Cortex of kidney (tissue), 1 donor: ENCODE measurements at places on chromosomes 4 and X.

DNA sequence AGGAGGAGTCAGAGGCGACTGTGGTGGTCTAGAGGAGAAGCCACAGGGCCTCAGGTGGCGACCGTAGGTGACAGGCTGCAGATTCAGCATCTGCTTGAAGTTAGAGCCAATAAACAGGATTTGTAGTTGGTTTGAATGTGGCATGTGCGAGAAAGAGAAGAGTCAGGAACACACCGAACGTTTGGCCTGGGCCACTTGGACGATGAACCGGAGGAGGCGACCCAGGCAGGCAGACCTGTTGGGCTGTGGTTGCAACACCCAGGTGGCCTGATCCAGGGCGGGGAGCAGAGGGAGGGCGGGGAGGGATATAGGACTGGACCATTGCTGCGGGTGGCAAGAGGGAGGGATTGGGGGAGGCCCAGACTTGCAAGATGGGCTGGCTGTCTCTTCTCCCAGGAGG, 10.0 kb upstream of the PSAPL1 start:
- no peak for DNase-seq

DNA sequence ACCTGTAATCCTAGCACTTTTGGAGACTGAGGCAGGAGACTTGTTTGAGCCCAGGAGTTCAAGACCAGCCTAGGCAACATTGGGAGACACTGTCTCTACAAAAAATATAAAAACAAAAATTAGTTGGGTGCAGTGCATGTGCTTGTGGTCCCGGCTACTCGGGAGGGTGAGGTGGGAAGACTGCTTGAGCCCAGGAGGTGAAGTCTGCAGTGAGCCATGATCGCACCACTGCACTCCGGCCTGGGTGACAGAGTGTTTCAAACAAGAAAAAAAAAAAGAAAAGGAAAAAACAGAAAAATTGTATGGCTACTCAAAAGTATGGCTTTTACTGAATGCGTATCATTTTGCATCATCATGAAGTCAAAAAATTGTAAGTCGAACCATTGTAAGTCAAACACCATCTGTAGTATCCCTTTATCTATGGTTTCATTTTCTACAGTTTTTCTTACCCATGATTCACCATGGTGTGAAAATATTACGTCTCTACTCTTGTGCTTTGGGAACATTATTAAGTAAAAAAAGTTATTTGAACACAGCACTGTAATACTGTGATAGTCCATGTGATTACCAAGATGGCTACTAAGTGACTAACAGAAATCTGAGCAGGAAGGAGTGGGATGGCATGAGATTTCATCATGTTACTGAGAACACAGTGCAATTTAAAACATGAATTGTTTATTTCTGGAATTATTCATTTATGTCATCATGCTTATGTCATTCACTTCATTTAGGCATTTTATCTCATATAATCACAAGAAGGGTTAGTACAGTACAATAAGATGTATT, 26.5 kb upstream of the MANBA start:
- DNase-seq = no peak

- no peak for DNase-seq
Measured at GRCh38 chr4:147965056-147965455, 233.2 kb downstream of the ARHGAP10 start.

DNA sequence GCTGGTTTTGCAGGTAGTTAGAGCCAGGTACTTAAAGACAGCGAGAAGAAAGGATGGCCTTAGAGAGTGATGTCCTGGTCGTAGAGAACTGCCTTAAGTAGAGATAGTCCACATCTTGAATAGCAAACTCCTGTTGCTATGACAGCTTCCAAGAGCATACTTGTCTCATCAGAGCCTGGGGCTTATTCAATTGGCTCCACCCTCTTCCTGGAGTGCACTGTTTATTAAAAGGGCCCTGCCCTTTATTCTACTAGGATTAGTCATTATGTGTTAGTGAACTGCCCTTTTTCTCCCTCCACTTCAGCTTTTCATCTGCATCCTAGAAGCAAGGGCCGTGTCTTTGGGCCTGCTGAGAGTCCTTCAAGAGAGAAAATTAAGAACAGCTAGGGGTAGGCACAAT, 94.5 kb upstream of the EOLA2 start:
- DNase-seq = no peak

GRCh38 chr4:19700992-19701391, 550.7 kb upstream of the SLIT2 start:
- DNase-seq = no peak

DNA sequence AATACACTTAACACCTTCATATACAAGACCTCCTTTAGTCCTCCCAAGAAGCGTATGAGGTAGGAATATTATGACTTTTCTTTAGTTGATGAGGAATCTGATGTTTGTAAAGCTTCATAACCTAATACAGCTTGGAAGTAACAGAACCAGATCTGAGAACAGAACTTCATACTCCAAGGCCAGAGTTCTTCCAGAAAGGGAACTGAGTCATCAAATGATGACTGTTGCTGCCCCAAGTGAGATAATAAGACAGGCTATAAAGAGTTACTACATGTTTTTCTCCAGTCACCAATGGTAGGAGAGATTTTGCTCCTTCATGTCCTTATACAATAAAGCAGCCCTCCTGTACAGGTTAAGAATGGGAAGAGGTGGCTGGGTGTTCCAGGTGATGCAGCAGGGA, 74.3 kb upstream of the ANXA3 start:
- no peak for DNase-seq

- no peak for DNase-seq
Measured at GRCh38 chrX:88903989-88904718, 157.1 kb downstream of the CPXCR1 start.

GRCh38 chr4:5399790-5400421, 308.5 kb downstream of the EVC2 start:
- DNase-seq = no peak

DNA sequence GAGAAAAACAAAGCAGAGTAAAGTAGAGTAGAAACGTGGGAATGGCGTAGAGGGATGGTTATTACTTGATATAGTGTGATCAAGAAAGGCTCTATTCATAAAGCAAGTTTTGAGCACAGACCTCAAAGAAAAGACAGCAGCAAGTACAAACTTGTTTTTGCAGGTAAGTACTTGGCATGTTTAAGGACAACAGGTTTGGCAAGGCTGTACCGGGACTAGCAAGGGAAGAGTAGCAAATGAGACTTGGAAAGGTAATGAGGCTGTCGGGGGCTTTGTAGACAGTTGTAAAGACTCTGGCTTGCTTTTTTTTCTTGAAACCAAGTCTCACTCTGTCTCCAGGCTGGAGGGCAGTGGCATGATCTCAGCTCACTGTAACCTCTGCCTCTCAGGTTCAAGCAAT, 40.9 kb downstream of the NEK1 start:
- DNase-seq = no peak

GRCh38 chr4:10577508-10578426, 106.8 kb downstream of the CLNK start:
- no peak for DNase-seq

DNA sequence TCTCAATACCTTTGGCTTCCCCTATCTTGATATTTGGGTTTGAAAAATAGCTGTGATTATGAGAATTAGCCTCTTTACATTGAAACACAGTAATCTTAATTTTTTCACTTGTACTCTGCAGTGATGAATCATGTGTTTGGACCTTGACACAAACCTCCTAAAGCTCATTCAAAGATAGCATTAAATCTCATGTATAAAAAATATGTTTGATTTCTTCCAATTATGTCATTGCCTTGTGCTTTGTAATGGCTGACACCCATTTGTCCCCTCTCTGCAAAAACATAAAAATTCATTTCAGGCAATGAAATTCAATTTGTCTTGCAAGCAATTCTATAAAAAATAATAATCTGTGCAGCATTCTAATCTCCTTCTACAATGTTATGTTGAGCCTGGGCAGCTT, 422.4 kb upstream of the BOD1L1 start:
- no peak for DNase-seq

DNA sequence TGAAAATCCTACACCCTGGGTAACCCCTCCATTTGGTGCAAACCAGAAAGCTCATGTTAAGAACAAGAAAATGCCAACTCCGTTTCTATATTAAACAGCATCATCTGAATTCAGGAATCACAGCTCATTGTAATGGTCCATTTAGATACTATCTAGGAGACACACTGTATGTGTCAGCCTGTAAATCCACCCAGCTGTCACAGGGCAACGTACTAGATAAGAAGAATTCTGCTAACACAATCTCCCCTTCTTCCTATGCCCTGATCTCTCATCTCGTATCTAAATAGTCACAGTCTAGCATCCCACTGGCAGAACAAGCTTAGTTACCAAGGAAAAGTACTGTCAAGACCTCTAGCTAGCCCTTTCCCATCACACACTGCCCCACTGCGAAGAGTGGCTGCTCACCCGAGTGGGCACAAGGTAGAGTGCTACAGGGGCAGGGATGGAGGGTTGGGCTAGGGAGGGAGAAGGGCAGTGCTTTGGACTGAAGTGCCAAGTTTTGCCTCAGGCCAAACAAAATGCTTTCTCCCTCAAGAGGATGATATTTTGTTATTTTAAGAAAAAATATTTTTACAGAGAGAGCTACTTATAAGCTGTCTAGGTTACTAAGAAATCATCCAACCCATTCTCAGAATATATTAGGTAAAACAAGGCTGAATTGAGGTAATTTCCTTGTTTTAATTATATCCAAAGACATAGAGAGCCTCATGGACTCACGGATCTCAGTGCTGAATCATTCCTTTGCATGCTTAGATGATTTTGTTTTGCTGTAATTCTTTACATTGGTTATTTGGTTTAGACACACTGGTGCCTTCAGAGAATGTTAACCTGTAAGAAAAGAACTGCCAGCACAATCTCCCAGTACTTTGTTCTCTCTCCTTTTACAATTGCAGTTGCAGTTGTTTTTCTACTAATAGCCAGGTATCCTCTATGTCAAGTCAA, 196.6 kb downstream of the PRDM5 start:
- no peak for DNase-seq

DNA sequence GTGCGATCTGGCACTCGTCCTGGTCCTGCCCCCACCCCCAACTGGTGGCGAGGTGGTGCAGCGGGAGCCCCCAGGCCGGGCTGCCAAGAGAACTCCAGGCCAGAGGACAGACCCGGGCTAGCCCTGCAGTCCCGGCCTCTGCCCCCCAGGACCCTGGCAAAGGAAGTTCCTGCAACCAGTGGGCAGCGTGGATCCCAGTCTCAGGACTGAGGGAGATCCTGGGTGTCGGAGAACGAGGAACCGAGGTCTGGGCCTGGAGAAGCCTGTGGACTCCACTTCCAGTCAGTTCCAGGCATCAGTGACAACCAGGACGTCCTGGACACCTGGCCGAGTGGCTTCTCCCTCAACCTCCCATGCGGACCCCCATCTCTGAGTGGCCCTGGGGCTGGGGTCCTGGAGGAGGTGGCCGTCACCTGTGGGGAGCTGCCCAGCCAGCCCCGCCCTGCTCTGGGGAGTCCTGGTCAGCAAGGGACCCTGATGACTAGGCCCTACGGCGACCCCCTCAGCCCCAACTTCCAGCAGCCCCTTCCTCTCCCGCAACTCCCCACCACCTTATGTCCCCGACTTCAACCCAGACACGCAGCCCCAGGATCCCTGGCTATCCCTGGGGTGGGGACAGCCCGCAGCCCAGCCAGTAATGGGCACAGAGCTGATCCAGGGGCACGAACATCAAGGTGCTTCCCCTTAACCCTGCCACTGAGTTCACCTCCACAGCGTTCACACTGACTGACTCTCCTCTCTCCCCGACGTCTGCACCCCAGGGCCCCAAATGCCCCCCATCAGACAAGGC, 53.7 kb upstream of the NKX1-1 start:
- DNase-seq = no peak

GRCh38 chr4:179797738-179798137, 2355.5 kb upstream of the AGA start:
- DNase-seq = no peak

DNA sequence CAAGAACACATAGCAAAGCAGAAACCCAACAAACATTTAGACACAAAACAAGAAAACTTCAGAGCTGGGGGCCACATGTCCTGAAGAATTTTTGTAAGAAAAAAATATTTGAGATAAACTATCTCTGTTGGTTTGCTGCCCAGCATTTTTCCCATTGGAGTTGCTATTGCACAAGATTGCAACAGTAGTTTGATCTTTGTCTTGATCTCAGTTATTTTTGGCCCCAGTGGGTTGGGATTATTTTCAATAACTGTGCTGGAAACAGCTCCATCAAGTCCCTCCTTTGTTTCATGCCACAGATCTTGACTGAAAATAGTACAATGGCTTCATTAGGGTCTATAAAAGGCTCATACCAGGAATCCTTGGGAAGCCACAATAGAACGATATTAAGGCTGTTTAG, 103.8 kb upstream of the RAI2 start:
- DNase-seq = no peak

DNA sequence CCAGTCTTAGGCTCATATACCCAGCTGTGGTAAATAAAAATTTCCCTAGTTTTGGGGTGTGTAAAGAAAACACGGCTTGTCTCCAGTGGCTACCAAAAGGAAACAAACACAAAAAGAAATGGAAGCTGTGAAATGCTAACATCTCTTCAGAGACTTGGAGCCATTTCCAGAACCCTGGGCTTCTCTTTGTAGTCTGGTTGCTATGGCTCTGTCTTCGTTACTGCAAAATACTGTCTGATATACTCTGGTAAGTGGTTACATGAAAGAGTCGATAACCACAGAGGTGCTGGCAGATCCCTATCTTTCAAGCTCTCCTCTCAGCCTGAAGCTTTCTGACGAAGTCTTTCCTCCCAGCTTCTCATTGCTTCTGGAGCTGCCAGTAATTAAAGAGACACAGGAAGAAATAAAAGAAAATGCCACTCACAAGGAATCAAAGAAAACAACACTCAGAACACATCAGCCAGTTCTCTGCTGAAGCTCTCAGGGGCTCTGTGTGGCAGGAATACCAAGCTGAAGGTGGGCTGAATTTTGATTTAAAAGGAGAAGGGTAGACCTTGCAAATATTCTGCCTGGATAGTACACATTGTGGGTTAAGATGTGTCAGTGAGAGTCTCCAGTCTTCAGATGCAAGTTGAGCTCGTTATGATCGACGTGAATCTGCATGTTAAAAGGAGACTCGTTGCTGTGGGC, 107.6 kb upstream of the FAM9C start:
- no peak for DNase-seq

- DNase-seq = no peak
Measured at GRCh38 chrX:116972362-116972761, 509.6 kb upstream of the CT83 start.

DNA sequence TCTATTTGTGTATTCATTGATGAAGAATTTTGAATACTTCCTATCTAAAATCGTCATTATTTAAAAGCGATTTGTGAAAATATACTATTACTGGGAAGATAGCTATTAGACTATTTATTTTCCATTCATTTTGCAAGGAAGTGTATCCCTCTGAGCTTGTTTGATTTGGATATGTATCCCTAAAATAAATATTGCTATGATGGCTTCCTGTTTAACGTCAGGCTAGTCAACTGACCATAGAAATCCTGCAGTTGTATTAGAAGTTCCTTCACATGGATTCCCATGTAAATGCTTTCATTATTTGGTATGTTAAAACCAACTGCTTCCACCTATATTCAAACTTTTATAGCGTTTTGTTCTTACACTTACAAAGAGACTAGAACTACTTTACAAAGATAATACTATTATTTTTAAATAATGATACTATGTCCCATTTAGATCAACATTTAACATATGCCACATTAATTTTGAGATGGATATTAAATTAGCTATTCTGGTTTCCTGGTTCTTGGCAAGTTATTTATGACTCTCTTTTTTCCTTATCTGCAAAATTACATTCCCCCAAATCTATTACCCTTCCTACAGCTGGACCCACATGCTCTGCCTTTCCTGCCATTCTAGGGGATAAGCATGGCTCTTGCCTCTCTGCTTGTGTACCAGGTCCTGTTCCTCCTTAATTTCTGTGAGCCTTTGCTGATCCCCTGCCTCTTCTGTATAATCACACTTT, 26.7 kb upstream of the PDE5A start:
- DNase-seq = no peak
